ENCODE measurements at places on chromosomes 13 and 19.

- DNase-seq: no peak
Observed at GRCh38 chr19:17153996-17154395, 61.2 kb upstream of the USE1 start.

GRCh38 chr13:100409132-100409531 is 179.5 kb downstream of the GGACT start:
- no peak for DNase-seq

DNA sequence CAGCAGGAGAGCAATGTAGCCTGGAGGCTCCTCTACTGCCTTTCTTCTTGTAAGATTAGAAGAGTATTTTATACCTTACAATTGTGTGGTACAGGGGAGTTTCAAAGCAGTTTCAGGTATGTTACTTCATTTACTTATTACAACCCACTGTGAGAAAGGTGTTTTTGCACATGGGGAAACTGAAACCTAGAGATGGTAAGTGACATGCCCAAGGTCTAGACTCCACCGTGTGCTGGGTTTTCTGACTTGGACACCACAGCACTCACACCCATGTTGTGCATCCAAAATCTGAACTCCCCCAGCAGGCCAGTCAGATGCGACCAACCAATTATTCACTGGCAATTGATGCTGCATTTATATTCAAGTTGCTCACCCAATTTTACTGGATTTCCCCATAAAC is 22.8 kb downstream of the ERICH6B start:
- DNase-seq: no peak

- DNase-seq: no peak
Observed at GRCh38 chr19:1626417-1627010, 21.3 kb upstream of the UQCR11 start.

GRCh38 chr13:40058757-40059236 is 403.3 kb downstream of the COG6 start:
- DNase-seq: peak; percentile 35

DNA sequence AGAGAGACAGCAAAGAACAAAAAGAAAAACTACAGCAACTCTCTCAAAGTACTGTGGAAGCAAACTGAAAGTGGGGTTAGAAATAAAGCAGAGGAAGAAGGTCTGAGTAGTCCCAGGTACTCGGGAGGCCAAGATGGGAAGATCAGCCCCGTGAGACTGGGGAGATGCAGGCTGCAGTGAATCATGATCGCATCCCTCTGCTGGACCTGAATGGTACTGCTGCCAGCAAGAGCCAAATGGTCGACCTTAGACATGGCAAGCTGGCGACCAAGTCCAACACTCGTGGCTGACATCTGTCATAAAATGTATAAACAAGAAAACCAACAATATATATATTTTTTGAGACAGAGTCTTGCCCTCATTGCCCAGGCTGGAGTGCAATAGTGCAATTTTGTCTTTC is 33.7 kb upstream of the ZNF724 start:
- DNase-seq: peak; percentile 7

- no peak for DNase-seq
Observed at GRCh38 chr13:89784161-89784809, 1563.2 kb upstream of the MIR17HG start.

- DNase-seq: no peak
Observed at GRCh38 chr13:21826214-21827015, 155.5 kb downstream of the FGF9 start.

GRCh38 chr19:6187374-6187773 is 51.9 kb downstream of the ACSBG2 start:
- no peak for DNase-seq

GRCh38 chr19:13214036-13214730 is 64.0 kb downstream of the IER2 start:
- DNase-seq: no peak

DNA sequence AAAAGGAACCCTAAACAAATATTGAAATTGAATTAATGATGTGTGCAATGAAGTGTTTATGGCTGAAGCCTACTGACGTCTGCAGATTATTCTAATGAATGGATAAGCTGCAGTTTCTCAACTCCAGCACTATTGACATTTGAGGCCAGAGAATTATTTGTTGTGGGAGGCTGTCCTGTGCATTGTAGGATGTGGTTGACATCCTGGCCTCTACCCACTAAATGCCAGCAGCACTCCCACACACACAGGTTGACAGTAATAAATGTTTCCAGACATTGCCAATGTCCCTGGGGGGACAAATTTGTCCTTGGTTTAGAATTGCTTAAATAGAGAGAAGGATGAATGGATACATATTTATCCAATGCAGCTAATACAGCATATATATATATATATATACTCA is 19.2 kb upstream of the MYH14 start:
- DNase-seq: no peak

DNA sequence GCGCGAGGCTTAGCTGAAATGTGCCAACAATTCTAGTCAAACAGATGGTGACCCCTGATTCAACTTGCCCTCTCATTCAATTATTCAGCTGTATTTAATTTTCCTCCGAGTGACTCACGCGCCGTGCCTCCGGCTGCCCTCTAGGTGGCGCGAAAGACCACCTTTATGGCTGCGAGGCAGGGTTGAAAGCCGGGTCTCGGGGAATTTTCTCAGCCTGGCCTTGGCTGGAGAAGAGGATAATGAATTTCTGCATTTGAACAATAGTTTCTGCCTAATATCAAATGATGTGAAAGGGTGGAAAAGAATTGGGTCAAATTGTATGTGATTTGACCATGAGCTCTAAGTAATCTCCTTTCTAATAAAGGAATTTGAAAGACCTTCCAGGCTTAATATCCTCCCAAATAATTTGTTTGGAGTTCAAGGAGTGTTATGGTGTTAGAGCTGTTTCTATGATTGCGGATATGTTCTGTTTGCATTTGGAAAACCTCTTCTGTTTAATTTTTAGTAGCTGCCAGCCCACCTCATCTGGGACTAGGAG is 310.9 kb downstream of the ZNF536 start:
- DNase-seq: peak; percentile 87

DNA sequence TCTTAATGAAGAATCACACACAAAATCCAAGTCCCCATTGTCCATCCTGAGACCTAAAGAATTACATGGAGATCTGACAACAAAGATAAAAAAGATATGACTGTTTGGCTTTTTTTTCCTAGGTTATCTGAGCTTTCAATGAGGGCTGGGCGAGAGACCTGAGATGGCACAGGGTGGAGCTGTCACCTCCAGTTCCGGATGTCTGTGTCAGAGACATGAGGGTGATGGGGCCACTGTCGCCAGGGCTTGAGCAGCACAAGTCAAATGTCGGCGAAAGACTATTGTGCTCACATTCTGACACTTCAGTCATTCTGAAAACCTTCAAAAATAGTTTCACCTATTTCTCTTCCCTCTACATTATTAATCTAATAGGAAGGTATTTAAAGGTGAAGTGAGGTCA is 65.7 kb downstream of the SLC7A1 start:
- DNase-seq: no peak

- peak; percentile 18 for DNase-seq
Observed at GRCh38 chr13:96238861-96239260, 149.0 kb downstream of the HS6ST3 start.

DNA sequence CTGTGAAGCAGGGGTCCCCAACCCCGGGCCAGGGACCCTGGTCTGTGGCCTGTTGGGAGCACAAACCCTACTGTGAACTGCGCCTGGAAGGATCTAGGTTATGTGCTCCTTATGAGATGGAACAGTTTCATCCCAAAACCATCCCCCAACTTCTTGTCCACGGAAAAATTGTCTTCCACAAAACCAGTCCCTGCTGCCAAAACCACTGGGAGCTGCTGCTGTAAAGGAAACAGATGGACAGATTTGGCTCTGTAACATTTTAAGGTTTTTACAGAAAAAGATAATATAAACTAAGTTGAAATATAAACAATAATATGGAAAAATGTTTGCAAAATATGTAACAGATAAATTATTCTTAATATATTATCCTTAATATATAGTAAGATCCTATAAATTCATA is 73.7 kb downstream of the COG6 start:
- DNase-seq: no peak

GRCh38 chr13:101930331-101930730 is 471.5 kb downstream of the FGF14 start:
- peak; percentile 6 for DNase-seq

GRCh38 chr13:110820322-110820721 is 94.5 kb downstream of the ANKRD10 start:
- no peak for DNase-seq

GRCh38 chr13:83824120-83824519 is 58.2 kb downstream of the SLITRK1 start:
- no peak for DNase-seq

GRCh38 chr13:113151745-113152690 is 6.4 kb upstream of the PROZ start:
- peak; percentile 19 for DNase-seq

- DNase-seq: no peak
Observed at GRCh38 chr19:18368504-18369222, 17.3 kb upstream of the GDF15 start.

- DNase-seq: no peak
Observed at GRCh38 chr19:30547246-30547645, 175.1 kb downstream of the ZNF536 start.

- DNase-seq: no peak
Observed at GRCh38 chr19:53538378-53539109, 599 bp downstream of the ZNF331 start.

DNA sequence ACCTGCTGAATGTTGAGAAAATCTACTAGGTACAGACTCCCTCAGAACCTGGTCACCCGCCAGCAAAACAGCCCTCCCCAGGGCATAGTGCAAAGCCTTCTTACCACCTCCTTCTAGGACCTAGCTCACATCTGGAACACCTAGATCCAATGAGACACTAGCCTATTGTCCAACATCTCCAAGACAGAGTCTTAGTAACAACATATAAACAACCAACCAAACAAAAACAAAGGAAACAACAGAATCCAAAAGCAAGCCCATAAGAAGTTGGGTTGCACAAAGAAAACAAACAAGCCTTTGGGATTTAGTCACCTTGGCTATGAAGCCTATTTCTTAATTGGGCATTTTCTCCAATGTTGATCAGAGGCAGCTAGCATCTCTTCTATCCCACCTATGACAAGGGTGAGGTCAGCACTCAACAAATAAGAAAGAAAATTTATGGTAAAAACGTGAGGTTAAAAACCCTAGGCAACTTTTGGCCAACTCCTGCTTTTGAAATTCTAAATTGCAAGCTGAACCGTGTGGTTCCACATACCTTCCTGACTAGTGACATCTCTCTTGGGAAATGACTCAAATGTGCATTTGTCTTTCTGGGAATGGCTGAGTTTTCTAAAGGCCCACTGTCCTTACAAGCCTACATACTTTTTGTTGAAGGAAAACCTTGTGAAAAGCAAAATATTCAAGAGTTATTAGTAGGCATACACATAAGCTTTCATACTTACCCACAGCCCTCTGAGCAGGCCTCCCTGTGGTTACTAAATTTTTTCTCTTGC is 66.7 kb downstream of the FAM216B start:
- no peak for DNase-seq

DNA sequence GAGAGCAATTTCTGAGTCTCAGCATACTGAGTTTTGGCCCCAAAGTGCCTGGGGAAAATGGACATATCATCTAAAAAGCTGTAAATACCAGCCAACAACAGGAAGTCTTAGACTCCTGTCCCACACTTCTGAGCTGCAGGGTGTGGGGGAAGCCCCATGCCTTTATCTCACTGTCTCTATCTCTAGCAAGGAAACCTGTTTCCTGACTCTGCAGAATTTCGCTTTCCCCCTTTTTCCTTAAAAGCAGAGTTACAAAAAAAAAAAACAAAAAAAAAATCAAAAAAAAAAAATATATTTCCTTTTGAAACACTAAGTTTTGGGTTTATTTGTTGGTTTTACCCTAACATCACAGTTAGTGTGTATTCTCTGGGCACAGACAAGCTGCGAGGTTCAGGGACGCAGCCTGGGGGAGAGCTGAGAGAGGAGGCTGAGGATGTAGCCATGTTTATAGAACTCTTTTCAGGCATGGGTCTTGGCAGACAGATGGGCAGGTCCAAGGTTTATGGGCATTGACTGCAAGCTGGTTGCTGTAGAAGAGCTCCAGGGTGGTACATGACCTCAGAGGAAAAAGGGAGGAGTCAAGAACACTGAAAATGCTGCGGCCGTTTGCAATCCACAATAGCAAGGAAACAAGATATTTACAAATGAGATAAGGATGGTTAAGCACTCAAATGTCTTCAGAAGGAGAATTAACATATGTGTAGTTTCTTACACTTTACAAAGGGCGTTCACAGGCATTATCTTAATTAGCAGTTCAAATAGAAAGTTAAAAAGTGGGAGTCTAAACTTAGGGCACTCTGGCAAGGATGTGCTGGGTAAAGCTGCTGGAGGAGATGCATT is 4.9 kb downstream of the MBNL2 start:
- DNase-seq: no peak

DNA sequence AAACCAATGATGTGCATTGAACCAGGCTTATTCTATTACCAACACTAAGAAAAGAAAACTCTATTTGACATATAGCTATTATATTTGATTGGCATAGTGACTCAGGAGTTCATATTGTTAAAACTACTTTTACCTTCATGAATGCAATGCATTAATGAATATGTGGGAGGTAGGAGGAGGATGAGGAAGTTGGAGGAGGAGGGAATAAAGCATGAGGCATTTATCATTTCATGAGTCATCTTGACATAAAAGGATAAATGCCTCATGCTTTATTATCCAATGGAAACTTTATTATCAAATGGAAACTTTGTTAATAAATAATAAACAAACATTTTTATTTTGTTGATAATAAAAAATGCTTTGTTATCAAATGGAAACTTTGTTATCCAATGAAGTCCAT is 116.5 kb downstream of the SPRY2 start:
- peak; percentile 20 for DNase-seq

DNA sequence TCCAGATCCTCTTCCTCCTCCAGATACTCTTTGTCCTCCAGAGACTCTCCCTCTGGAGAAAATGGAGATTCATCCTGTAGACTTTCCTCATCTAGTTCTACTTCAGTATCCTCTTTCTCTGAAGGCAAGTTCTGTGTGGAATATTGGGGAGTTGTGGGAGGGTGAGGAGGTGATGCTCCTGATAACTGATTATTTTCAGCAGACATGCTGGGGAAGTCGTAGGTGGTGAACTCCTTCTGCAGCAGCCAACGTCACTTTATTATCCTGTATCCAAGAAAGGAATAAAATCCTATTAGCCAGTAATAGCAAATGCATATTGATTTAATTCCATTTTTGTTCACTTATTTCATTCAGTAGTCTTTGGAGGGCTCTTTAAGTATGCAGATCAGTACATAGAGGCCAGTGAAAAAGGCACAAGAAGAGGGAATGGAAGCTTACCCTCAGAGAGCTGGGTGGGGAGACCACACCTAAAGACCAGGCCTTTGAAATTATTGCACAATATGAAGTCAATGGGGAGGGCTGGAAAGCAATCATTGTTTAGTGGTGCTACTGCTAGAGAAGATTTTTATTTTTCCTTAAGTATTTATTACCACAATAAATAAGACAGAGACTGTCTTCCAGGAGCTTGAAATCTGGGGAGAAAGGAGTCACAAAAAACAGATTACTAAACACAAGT is 18.6 kb downstream of the ERICH6B start:
- no peak for DNase-seq

All from HCEC 1CT (cell line).